GM23338 (cell line): ENCODE measurements at places on chromosomes 16 and 17.

- no peaks in the 10 kb centered on the region for H3K27me3 ChIP-seq
- peak; percentile 86 for DNase-seq
- H3K4me3 ChIP-seq = peak within 1 kb of the TSS; percentile 68
- H3K4me1 ChIP-seq = peaks cover 11% of the 10 kb centered on the region
- H3K36me3 ChIP-seq = no peaks in the 10 kb centered on the region
Measured at GRCh38 chr17:32876417-32877163, at the start of gene MYO1D. Gene MYO1D (minus strand): TSS chr17:32877124. CDS start chr17:32876872, 252 bp downstream.

DNA sequence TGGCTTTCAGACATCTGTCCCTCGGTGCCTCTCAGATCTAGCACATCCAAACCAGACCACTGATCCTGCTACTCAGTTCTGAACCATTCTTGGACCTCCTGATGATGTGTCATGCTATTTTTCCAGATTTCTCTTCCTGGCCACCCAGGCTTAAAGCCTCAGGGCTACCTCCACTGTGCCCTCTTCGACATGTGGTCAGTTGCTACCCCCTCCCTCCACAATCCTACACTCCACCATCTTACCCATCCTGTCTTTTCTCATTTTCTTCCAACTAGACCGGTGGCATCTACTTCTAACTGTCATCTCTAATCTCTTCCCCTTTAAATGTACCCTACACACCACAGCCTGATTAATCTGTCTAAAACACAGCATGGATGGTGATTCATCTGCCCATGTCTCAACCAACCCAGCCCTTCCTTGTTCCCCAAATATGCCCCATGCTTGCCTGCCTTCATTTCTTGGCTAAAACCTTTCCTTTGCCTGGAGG lies 478.6 kb downstream of the SLC39A11 start:
- 0 out of 2 replicates have a peak, but pooled peaks cover 8% of the 10 kb centered on the region for H3K4me1 ChIP-seq
- H3K4me3 ChIP-seq = no peak overlapping the region
- DNase-seq = no peak
- no peaks in the 10 kb centered on the region for H3K27me3 ChIP-seq
- H3K36me3 ChIP-seq = no peaks in the 10 kb centered on the region
- no peak overlapping the region for H3K27ac ChIP-seq

- H3K4me1 ChIP-seq = no peaks in the 10 kb centered on the region
- H3K27ac ChIP-seq = no peak overlapping the region
- no peaks in the 10 kb centered on the region for H3K36me3 ChIP-seq
- H3K4me3 ChIP-seq = no peak overlapping the region
- H3K27me3 ChIP-seq = no peaks in the 10 kb centered on the region
- DNase-seq = no peak
Measured at GRCh38 chr17:55427587-55427882, 5.9 kb upstream of the MMD start.

GRCh38 chr16:31112711-31113110 lies 4.5 kb downstream of the BCKDK start:
- DNase-seq = no peak
- H3K27ac ChIP-seq = no peak overlapping the region
- H3K27me3 ChIP-seq = no peaks in the 10 kb centered on the region
- H3K4me1 ChIP-seq = peaks cover 3% of the 10 kb centered on the region; the same call in 1 of the 2 replicates
- H3K4me3 ChIP-seq = no peak overlapping the region

- peak; percentile 24 for DNase-seq
- H3K27ac ChIP-seq = no peak overlapping the region
- no peaks in the 10 kb centered on the region for H3K36me3 ChIP-seq
- H3K4me1 ChIP-seq = peaks cover 4% of the 10 kb centered on the region; the same call in 1 of the 2 replicates
- H3K27me3 ChIP-seq = no peaks in the 10 kb centered on the region
Measured at GRCh38 chr17:27849474-27850185, 43.5 kb downstream of the LYRM9 start.
